ENCODE measurements at places on chromosomes 7 and 10.

GRCh38 chr10:27584302-27584701, 80.2 kb downstream of the RAB18 start:
- no peak for DNase-seq

DNA sequence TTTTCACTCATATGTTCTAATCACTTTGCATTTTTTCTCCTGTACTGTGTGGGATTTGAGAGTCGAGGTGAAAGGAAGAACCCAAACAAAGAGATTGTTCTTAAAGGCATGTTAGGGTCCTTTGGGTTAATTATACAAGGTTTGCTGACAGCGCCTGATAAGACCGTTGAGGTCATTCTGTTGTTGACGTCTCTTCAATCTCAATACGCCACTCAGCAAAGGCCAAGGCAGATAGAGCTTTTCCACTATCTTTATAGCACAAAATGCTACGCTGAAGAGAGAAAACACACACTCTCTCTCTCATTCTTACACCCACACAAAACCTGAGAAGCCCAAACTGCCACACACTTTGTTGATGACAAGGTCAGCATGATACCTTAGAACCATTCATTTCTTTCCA, 228.7 kb downstream of the CNTNAP2 start:
- no peak for DNase-seq

DNA sequence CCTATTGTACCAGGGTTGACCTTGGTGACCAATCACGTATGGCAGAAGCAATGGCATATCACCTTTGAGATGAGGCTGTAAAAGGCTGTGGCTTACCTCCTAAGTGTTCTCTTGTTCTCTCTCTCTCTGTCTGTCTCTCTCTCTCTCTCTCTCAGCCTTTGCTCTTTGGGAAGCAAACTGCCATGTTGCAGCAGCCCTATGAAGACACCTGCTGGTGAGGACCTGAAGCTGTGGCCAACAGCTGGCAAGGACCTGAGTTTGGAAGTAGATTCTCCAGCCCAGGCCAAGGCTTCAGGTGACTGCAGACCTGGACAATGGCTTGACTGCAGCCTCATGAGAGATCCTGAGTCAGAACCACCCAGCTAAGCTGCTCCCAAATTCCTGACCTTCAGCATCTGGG, 161.4 kb downstream of the GPAM start:
- no peak for DNase-seq

DNA sequence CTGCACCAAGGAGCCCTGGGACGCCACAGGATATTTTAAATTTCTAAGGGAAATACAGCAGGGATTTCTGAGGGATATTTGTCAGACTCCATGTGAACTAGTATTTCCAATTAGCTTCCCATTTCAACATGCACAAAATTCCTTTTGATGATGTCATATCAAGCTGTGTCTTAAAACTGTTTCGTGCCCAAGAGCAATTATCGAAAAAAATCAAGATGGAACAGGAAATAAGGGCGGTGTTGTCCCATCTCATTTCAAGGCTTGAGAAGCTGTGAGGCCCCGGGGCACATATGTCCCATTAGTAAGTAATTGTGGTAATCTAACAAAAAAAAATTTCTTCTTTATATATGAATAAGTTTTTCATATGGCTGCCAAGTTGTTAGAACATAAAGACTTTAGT, 47.4 kb downstream of the PPP1R17 start:
- DNase-seq: peak; percentile 48

GRCh38 chr10:126690534-126690933, 20.0 kb upstream of the C10orf90 start:
- DNase-seq: no peak

DNA sequence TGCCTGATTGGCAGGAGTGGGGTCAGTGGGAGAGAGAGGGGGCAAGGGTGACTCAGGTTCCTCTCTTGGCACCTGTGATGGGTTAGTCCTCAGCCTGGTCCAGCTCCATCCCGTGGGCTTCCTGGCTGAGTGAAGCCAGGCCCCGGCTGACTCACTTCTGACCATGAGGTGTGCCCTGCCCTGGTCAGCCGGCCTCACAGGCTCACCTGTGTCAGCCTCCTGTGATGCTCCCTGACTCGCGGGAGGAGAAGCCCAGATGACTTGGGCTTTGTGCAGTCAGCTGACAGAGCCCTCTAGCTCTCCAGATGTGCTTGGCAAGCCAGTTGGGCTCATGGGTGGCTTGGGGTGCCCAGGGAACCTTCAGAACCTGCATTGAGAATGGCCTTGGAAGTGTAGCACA, 16.0 kb upstream of the PPIF start:
- DNase-seq: no peak

- peak; percentile 76 for DNase-seq
These were observed 153.2 kb downstream of the TCF7L2 start for GRCh38 chr10:113103131-113103840.
